ENCODE measurements at places on chromosomes 13 and 19.
A peak's percentile ranks its signal among the peaks of the same experiment; 100 is the strongest.

GRCh38 chr19:1401138-1401888 is at the start of gene GAMT:
GAMT (minus strand) TSS chr19:1401542; CDS start chr19:1401476, 66 bp downstream.
- peak; percentile 47 for DNase-seq

DNA sequence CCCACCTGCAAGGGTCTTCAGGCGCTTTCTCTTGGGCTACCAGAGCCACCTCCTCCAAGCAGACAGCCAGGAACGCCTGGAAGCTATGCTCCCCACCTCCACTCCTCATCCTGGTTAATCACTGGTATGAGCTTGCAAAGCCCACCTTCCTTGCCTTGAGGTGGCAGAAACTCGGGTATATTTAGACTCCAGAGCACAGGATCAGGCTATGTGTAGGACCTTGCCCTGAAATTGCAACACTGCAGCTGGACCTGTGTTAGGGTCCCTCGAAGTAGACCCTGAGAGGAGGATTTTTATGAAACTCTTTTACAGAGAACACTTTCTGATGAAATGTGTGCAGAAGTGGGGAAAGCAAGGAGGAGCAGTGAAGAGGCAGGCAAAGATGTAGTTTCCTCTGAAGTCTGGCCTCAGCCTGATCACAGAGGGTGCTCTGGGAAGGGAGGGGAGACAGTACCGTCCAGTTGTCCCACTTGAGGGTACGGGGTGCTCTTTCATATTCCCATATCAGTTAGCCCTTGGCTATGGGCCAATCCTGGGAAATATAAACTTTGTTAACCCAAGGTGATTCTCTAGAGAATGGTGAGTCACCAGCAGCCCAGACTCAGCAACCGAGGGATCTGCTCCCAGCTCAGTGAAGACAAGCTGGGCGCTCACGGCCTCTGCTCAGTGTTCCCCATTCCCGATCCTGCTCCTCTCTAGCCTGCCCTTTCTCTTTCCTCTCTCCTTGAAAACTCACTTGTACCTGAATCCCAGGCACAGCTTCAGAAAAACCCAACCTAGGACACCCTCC is 157.9 kb downstream of the UQCRFS1 start:
- no peak for DNase-seq

DNA sequence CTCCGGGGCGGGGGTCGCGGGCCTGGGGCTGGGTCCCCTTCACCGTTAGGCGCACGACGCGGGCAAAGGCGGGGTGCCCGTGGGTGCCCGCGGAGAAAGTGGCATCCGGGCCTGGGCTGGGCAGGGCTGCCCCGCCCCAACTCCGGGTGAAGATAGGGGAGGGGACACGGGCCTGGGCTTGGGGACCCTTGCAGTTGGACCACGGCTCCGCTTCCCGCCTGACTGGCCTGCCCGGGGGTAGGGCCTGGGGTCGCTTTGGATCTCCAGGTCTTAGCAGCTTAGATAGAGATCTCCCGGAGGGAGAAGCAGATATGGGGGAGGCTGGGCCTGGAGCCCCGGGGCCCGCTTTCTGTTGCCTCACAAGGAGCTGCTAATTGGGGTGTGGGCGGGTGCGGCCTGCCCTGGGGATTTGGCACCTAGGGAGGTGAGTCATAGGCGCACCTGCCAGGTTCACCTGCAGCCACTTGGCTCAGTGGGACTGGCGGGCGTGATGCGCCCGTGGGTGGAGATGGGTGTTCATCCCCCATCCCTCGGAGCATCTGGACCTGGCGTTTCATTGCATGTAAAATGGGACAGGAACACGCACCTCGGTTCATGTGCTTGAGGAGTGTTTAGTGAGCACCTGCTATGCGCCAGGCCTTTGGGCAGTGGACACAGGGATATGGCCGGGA is 585 bp downstream of the MAP1S start:
- peak; percentile 4 for DNase-seq

DNA sequence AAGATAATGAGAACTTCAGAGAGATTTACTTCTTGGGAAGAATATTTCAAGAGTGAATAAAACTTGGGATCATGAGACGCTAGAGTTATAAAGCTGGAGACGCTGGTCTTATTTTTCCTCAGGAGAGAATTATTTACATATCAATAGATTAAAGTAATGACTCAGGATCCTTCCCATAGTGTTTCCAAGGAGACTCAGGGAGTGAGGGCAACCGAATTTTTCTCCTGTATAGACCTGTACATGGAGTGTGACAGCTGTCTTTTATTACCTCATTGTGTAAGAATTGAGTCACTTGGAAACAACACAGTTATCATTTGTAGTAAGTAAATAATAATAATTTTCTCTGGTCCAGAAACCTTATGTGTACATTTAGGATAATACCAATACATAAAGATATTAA is 1905.5 kb downstream of the OLFM4 start:
- DNase-seq, result no peak

DNA sequence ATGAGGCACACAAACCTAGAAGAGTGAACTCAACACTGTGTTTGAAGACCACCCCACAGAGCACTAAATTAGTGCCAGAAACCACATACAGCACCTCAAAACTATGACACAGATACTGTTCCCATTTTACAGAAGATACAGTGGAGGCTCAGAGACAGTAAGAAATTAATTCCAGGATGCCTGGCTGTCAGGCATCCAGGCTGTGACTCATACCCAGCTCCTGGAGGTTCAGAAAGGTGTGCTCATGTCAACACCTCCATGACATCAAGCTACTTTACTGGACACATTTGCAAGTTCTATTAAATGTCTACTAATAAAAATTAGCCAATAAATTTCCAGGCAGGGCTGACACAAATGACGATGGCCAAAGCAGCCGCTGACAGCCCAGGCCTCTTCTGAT is 176.3 kb downstream of the ABCC4 start:
- DNase-seq, result no peak

DNA sequence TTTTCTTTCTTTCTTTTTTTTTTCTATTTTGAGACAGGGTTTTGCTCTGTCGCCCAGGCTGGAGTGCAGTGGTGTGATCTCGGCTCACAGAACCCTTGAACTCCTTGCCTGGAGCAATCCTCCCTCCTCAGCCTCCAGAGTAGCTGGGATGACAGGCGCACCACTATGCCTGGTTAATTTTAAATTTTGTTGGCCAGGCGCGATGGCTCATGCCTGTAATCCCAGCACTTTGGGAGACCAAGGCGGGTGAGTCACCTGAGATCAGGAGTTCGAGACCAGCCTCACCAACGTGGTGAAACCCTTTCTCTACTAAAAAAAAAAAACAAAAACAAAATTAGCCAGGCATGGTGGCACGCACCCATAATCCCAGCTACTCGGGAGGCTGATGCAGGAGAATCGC is 8.7 kb upstream of the SBNO2 start:
- no peak for DNase-seq

GRCh38 chr19:38977445-38978325 is 2.1 kb upstream of the FBXO17 start:
- DNase-seq, result peak; percentile 96

Measured in activated CD4-positive, alpha-beta T cell treated with anti-CD3 and anti-CD28 coated beads, Interleukin-2, Interleukin-4, amounts not matched to agents 100 ng/mL and 50 ng/mL, durations not matched to agents 16 hours and 8 hours (primary cell).